Esophagus muscularis mucosa (tissue), 4 donors: ENCODE measurements at places on chromosomes 12 and 14. TPM values are rescaled to one million over a fixed set of nuclear protein-coding genes. Genes with fewer than 3 reads are reported as not detected.

DNA sequence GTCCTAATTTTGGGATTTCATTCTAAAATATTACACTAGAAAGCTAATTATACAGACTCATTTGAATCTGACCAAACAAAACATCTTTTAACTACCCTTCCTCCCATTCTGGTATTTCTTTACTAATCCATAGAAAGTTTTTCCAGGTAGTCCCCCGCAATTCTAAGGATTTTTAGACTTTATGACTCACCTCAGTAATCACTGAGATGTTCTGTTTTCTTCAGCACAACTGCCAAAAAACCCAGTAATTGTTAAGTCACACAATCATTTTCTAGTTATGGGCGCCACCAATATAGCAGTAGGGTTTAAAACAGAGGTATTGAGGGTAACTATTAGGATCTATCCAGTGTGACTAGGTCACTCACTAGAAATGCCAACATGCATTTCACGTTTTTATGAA lies 1.6 kb upstream of the ARID4A start:
- DNase-seq, result no peak

DNA sequence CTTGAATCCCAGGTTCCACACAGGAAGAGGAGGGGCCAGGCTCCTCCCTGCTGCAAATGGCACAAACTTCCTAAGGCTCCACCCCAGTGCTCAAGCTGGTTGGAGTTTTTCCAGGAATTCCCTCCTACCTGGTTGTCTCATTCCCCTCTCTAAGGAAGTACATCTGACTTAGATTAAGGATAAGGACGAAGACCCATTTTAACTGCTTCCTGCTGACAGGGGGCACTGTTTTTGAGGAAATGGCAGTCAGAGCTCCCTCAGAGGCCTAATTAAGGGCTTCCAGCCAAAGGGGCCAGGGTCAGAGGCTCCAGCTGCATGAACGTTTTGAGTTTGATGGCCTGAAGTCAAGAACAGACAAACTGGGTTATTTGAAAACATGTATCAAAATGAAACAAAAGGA lies 1084.7 kb downstream of the SLC6A15 start:
- no peak for DNase-seq

DNA sequence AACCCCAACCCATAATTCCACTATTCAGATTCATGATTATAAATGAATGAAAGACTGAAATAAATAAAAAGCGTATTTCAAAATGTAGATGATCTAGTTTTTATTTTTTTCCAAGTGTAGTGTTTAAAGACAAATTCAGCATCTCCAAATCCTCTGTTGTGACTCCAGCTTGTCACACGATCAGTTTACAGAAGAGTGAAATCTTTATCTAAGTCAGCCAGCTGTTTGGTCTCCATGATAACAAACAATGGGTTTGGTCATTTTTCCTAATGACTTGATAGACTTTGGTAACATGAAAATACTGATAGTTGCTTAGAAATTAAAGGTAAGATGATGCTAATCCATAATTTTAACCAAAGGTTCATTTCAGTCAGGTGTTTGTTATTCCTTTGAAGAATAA lies 114.5 kb upstream of the RASSF8 start:
- no peak for DNase-seq

GRCh38 chr12:120054293-120054692 lies 62.3 kb downstream of the RAB35 start:
- no peak for DNase-seq

- DNase-seq, result no peak
These were observed 187.0 kb downstream of the EPS8 start for GRCh38 chr12:15602051-15602672.

Gene TPPP2
- not detected for total RNA-seq

- no peak for DNase-seq
These were observed 6.5 kb downstream of the XRCC3 start for GRCh38 chr14:103708750-103709187.

Gene TAS2R7
- not detected for total RNA-seq

Gene TC2N
- 17.8 TPM for total RNA-seq

- DNase-seq, result no peak
These were observed 1543.5 kb downstream of the AACS start for GRCh38 chr12:126608607-126609175.

- DNase-seq, result no peak
These were observed 35.0 kb downstream of the ERH start for GRCh38 chr14:69363055-69363454.

DNA sequence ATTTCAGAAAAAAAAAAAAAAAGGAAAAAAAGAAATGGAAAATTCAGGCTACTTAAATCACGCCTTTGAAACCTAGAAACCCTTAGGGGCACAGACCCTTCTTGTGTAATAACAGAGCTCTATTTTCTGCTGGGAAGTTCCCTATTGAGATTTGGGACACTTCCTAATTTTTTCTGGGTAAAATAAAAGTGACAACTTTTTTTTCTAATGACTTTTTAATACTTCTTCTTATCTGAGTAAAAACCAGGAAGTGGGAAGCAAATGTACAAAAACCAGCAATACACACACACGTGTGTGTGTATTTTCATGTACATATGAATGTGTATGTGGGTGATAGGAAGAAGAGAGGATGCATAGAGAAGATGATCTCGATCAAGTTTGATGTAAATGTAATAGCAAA lies 35.8 kb downstream of the ETV6 start:
- DNase-seq, result no peak

Gene TAS2R31
- total RNA-seq, result 2.3 TPM

Gene BDKRB2
- 16.1 TPM for total RNA-seq

DNA sequence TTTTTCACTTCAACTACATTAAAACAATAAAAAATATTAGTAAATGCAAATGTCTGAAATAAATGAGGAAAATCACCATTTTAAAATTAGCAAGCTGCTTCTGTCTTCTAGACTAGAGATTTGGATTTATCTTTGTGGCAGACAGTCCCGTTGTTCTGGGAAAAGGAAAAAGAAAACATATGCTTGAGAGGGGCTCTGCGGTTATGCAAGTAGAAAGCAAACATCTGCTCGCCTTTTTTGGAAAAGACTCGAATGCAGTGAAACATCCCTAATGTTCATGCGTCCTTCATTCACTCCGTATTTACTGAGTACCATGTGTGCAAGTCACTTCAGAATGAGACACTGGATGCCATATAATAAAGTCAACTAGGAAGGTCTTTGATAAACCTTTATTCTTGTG lies 44.9 kb downstream of the IFNG start:
- DNase-seq, result no peak

Gene RNU4-1
- total RNA-seq, result under 0.01 TPM

GRCh38 chr14:99391671-99392070 lies 89.0 kb downstream of the SETD3 start:
- no peak for DNase-seq

Gene KRT78
- 0.75 TPM for total RNA-seq

DNA sequence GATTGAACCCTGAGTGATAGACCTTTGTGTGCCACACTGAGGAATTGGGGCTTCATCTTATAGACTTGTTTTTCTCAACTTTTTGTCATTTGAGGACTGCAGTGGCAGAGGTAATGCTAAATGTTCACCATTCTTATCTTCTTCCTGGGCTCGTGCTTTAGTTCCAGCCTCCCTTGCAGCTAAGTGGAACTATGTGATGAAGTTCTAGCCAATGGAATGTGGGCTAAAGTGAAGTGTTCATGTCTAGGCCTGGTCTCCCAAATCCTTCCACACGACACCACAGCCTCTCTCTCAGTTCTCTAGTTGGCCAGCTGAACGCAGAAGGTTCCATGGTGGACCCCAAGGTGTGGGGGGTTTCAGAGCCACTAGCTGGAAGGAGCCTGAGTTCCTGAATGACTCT lies 42.4 kb upstream of the CCDC63 start:
- DNase-seq, result no peak

GRCh38 chr14:81286574-81287370 lies 66.0 kb upstream of the GTF2A1 start:
- no peak for DNase-seq

- DNase-seq, result no peak
These were observed 10.2 kb upstream of the RNASE10 start for GRCh38 chr14:20494935-20495766.

GRCh38 chr12:126636821-126637220 lies 1571.6 kb downstream of the AACS start:
- no peak for DNase-seq

GRCh38 chr14:88823968-88824313 lies 510 bp upstream of the TTC8 start:
- no peak for DNase-seq

DNA sequence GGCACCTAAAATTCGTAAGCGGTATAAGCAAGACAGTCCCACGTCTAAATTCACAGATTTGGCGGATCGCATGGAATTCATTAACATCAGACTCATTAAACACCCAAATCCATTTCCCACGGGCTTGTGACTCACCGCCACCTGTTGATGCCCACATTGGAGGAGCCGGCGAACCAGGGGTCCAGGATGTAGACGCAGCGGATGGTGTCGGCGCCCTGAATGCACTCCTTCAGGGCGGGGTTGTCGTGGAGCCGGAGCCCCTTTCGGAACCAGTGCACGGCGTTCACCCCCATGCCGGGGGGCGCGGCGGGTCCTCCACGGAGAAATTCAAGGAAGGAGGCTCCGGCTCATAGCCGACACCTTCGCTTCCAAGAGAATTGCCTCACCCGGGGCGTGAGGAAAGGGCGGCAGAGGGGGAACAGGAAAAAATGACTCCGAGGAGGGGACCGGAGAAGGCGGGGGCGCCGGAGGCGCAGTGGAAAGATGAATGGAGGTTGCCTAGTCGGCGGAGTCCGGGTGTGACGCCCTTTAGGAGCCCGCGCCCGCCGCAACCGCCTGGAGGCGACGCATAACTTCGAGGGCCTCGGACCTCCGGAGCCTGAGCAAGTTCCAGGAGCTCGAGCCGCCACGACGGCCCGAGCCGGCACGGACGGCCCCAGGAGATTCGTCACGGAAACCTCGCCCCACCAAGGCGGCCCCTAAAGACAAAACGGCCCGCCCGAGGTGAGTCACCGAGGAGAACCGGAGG lies 506 bp downstream of the CRY1 start:
- peak; percentile 92 for DNase-seq

Gene PPP1R36
- total RNA-seq, result 0.83 TPM

Gene BCL2L14
- not detected for total RNA-seq

DNA sequence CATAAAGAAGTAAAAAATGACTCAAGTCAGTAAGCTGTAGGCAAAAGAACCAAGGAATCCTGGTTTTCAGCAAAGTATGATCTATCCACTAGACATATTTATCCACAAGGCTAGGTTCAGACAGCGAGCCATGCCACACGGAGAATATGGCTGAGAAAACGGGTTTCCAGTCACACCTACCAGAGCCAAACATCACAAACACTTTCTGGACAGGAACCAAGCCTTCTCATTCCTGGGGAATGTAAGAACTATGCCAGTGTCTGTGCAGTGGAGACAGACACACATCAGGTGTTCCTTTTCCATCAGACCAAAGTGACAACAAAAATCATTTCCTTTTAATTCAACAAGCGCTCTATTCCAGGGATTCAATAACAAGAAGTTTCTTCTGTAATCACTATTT lies 41.1 kb downstream of the AREL1 start:
- no peak for DNase-seq

- DNase-seq, result no peak
These were observed 197.3 kb upstream of the RGS6 start for GRCh38 chr14:71734885-71735284.

DNA sequence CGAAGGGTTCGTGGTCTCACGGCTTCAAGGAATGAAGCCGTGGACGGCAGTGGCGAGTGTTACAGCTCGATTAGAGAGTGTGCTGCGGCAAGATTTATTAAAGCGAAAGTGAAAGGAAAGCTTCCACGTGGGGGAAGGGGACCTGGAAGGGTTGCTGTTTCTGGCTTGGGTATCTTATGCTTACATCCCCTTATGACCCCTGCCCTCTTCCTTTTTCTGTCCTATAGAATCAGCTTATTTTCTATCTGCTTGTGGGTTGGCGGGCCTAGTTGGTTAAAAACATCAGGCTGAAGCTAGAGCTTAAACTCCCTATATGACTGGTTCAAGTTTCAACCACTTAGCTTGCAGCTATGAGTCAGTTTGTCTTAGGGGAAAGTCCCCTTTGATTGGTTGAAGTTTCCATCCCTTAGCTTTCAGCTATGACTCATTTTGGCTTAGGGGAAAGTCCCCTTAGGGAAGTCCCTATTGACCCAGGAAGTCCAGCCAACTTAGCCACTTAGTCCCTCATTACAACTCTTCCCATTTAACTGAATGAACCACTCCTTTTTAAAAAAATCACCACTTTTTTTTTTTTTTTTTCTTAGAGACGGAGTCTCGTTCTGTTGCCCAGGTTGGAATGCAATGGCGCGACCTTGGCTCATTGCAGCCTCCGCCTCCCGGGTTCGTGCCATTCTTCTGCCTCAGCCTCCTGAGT lies 1494.7 kb upstream of the TMEM132C start:
- peak; percentile 29 for DNase-seq

DNA sequence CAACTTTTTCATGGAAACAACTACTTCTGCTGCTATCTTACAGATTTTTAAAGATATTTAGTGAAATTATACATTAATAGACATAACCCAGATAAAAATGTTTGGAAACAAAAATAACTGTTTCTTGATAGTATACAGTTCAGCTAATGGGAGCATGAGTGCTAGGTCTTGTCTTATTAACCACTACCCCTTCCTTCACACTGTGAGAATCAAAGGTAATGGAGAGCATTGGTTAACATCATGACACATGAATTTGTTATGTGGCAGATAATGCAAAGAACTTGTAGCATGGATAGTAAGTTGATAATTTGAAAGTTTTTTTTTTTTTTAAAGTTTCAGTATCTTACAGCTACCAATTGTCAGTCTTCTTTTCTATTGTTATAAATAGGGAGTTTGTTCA lies 44.2 kb downstream of the CCDC91 start:
- DNase-seq, result no peak

Gene SERPINA9
- not detected for total RNA-seq

Gene CD4
- 8.3 TPM for total RNA-seq

Gene ATF7
- 43.6 TPM for total RNA-seq

Gene DIO2
- 11.6 TPM for total RNA-seq

Gene C14orf132
- total RNA-seq, result 71.8 TPM

Gene NDUFB1
- 457 TPM for total RNA-seq

- DNase-seq, result no peak
These were observed 8.2 kb downstream of the SPRYD3 start for GRCh38 chr12:53070877-53071492.

GRCh38 chr14:53711205-53711604 lies 245.4 kb downstream of the BMP4 start:
- no peak for DNase-seq

DNA sequence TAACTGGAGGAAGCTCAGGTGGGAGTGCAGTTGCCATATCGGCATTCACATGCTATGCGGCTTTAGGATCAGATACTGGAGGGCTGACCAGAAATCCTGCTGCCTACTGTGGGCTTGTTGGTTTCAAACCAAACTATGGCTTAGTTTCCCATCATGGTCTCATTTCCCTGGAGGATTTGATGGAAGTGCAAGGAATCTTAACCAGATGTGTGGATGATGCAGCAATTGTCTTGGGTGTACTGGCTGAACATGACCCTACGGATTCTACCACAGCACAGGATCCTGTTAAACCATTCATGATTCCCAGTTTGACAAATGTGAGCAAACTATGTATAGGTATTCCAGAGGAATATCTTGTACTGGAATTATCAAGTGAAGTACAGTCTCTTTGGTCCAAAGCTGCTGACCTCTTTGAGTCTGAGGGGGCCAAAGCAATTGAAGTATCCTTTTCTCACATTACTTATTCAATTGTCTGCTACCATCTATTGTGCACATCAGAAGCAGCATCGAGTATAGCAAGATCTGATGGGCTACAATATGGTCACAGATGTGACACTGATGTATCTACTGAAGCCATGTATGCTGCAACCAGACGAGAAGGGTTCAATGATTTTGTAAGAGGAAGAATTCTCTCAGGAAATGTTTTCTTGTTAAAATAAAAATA lies 42.9 kb downstream of the RALGAPA1 start:
- no peak for DNase-seq

Gene SLC10A1
- total RNA-seq, result not detected
